ENCODE measurements at places on chromosomes 7 and 10.

DNA sequence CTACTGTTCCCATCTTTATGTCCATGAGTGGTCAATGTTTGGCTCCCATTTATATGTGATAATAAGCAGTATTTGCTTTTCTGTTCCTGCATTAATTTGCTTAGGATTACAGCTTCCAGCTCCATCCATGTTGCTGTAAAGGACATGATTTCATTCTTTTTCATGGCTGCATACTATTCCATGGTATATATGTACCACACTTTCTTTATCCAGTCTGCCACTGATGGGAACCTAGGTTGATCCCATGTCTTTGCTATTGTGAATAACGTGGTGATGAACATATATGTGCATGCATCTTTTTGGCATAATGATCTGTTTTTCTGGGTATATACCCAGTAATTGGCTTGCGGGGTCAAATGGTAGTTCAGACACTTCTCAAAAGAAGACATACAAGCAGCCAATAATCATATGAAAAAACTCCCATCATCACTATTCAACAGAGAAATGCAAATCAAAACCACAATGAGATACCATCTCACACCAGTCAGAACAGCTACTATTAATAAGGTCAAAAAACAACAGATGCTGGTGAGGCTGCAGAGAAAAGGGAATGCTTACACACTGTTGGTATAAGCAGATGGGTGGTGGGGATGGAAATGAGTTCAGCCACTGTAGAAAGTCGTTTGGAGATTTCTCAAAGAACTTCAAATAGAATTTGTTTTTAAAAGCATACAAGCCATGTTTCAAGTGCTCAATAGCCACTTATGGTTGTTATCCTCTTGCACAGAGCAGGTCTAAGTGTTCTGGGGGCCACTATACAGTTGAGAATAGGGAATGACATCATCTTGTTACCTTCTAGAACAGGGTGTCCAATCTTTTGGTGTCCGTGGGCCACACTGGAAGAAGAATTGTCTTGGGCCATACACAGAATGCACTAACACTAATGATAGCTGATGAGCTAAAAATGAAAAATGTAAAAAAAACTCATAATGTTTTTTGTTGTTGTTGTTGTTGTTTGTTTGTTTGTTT, 23.2 kb upstream of the SDK1 start:
- DNase-seq, result no peak

GRCh38 chr10:118953598-118954393, 75.7 kb upstream of the NANOS1 start:
- no peak for DNase-seq

DNA sequence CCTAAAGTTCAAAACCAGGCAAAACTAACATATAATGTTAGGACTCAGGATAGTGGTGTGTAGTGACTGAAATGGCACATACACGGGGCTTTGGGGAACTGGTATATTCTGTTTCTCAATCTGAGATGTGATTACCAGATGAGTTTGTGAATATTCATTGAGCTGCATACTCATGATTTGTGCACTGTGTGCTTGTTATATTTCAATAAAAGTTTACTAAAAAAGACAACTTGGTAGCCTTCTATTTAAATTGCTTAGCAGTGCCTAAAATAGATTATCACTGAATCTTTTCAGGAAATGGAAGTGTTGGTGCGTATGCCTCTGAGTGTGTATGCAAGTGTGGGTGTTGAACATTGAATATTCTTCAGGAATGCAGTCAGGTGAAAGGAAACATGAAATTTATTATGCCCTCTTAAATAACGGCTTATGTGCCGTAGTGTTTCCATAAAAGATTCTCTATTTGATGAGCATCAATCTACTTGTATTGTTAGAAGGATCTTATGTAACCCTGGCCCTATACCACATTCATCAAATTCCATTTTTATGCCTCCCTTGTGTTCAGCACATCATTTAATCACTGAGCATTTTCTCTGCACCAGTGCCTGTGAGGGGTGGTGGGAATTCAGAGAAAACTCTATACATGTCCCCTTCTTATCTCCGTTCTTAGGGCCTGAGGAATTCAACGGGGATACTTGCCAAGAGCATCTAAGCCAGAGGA, 82.6 kb upstream of the AUTS2 start:
- DNase-seq, result no peak

- DNase-seq, result no peak
Measured at GRCh38 chr7:30831936-30832335, 60.7 kb downstream of the MINDY4 start.

DNA sequence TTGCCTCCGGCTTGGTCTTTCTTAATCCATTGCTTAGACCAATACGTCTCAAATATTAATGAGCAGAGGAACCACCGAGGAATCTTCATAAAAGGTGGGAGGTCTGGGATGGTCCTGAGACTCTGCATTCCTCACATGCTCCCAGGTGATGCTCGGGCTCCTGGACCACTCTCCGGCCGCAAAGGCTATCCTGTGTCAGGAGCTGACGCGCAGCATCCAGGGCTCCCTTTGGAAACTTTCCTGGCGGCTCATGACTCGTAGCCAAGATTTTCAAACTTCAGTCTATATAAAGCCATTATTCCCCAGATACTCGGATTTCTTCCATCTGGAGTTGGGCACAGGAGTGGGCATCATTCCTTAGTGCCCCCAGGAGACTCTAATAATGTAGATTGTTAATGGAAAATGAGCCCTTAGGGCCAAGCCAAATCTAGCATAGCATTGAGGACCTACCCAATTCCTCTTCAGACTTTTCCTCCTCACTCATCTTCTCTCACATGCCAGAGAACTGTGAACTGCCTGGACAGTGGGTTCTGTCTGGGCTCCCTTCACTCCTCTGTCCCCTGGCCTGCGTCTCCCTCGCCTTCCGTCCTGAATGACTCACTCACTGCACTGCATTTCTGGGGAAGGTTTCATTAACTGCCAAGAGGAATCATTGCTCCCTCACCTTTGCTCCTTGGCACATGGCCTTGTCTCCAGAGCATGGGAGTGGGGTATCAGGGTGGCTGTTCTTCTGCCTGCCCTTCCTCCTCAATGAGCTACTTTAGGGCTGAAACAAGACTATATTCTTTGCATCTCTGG, 89.3 kb downstream of the MKI67 start:
- DNase-seq, result no peak

DNA sequence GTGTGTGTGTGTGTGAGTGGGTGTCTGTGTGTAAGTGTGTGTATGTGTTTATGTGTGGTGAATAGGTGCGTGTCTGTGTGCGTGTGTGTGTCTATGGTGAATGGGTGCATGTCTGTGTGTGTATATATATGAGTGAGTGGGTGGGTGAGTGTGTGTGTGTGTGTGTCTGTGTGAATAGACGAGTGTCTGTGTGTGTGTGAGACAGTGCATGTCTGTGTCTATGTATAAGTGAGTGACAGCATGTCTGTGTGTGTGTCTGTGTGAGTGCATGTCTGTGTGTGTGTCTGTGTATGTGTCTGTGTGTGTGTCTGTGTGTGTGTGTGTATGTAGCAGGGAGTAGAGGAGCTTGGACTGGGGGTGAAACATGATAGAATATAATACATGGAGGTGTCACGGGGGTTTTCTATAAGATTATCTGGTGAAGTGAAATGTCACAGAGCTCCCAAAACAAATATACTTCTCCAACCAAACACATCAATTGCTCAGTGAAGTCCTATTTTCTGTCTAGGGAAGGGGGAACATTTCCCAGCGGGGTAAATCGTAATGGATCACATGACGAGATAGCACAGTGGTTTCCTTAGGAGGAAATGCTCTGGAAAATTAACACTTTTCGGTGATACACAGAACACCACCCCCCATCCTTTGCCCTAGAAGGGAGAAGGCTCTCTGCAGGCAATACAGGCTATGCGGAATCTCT, 723.3 kb upstream of the CELF2 start:
- DNase-seq, result no peak
